ENCODE measurements at places on chromosomes 1 and 21.

GRCh38 chr1:177824508-177824982 is 145.3 kb downstream of the SEC16B start:
- DNase-seq = no peak

GRCh38 chr1:58597996-58598395 is 20.9 kb upstream of the TACSTD2 start:
- DNase-seq = no peak

- DNase-seq = no peak
Observed at GRCh38 chr1:53804791-53805505, 33.1 kb downstream of the NDC1 start.

GRCh38 chr1:37465593-37466517 is 8.5 kb upstream of the ZC3H12A start:
- DNase-seq = no peak

- DNase-seq = peak; percentile 75
Observed at GRCh38 chr1:1779691-1780597, 1.7 kb upstream of the NADK start.

DNA sequence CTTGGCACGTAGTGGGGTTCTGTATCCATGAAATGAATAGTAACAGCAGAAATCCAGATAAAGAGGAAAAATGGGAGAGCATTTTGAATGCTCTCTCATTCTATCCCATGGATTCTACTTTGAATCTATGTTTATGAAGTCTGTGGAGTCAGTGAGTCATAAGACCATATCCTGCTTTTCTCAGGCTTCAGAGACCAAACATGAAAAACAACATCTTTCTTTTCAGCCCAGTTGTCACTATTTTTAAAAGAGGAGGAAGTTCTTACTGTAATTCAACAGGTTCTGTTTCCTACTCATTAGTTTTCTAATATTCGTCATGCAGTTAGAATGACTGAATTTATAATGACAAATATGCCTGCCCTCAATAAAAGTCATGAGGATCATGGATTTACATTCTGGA is 39.4 kb upstream of the CD55 start:
- DNase-seq = no peak

DNA sequence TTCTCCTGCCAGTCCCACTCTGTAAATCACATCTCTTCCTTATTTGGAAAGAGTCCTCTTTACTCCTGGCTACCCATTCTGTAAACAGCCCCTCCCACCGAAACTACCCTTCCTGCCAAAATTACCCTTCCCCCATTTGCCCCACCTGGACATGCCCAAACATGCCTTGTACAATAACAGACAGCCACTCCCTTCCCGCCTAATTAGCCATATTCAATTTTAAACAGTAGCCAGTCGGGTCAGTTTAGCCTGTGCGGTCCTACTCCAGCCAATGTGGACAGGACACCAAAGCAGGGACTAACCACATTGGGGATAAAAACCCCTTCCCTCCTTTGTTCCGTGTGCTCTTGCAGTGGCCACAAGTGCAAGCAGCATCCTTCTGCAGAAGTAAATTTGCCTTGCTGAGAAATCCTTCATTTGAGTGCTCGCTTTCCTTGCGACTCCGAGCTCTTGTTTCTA is 56.3 kb upstream of the MAP10 start:
- no peak for DNase-seq

DNA sequence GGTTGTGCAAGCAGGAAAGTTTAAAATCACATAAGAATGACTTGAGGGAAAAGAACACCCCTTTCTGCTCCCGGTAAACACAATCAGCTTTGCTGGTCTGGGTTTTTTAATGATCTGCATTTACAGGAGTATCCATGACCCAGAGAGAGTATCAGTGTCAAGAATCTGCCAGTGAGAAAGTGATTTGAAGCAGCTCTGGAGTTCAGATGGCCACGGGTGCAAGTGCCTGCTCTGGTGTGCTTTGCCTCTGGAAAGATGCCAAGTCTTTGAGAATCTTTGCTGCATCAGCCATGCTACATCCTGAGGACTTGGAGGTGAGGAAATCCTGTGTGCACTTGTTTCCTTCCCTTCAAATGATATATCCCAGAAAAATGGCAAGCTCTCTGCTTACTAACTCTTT is 18.6 kb upstream of the MYSM1 start:
- DNase-seq = no peak

DNA sequence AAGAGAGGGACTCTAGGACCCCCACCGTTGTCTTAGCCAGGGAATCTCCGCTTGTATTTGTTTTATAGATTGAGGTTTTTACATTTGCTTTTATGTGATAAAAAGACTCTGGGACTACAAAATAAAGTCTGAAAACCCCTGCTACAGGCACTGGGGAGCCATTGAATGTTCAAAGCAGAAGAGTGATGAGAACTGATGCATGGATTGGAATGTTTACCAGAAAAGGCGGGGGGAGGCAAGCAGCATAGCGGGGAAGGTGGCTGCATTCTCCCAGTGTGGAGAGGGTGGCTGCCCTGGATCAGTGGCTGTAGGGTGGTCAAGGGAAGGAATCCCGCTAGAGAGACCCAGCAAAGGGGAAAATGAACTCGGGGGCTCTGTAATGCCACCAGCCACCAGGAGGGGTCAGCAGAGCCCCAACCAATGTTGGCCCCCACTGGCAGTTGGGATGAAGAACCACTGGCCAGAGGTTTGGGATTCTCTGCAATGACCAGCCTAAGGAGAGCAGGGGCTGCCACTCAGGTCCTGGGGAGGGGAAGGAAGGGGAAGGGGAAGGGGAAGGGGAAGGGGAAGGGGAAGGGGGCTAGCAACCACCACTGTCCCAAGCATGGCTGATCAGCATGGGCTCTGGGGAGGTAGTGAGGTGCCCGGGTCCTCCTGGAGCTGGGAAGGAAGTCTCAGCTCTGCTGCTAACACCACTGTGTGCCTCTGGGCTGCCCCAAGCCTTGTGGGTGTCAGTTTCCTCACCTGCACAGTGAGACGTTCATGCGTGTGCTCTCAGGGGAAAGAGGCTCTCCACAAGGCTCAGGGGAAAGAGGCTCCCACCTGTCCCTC is 19.2 kb upstream of the PEF1 start:
- peak; percentile 76 for DNase-seq

- no peak for DNase-seq
Observed at GRCh38 chr1:113677250-113678158, 81.8 kb downstream of the PHTF1 start.

DNA sequence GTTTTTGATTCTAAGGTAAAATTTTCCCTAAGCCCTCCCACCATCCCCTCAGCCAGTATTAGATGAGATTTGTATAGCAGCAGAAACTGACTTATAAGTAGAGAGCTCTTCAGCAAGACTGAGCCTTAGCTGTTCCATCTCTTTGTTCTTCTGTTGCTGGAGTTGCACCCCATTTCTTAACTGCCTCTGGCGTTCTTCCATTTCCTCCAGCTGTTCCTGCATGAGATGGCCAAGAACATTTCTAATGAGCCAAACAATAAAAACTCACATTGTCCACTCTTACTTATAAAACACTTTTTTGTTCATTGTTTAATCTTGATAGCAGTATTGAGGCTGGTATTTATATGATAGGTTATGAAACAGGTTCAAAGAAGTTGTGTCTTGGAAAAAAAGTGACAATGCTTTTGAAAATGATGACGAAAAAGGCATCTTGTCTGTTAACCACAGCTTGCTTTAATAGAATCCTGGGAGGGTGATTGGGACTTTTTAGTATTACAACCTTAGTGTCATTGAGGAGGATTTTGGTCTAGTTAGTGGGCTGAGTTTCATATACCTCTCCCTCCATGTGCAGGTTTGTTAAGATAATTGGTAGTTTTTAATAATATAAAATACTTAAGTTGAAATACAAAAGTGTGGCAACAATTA is 18.3 kb downstream of the SYNC start:
- no peak for DNase-seq

DNA sequence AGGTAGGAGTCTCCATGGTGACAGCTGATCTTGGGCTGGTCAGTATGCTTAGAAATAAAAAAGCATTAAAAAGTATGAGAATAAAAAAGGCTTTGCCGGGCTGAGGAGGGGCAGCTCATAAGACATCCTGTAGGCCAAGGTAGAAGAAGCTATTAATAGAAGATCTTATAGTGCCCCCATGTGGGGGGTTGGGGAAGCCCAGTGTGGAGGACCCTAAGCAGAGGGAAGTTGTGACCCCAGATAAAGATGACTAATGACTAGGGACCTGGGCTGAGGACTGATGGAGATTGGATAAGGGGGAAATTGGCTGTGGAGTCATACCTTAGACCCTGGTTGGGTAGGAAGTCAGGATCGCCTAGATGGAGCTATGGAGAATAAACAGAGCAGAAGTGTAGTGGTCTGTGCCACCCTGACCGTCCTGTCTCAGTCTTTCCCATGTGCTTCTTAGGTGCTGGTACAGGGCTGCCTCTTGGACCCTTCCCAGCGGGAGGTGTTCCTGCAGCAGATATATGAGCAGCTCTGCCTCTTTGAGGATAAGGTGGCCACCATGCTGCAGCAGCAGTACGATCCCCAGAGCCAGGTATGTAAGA is 25.0 kb downstream of the SZT2 start:
- peak; percentile 47 for DNase-seq

GRCh38 chr21:27260728-27261127 is 293.8 kb upstream of the ADAMTS5 start:
- no peak for DNase-seq
